Frontal cortex (tissue), 4 donors: ENCODE measurements at places on chromosomes 4 and X.

- DNase-seq: no peak
Observed at GRCh38 chr4:85419103-85419502, 55.8 kb upstream of the ARHGAP24 start.

DNA sequence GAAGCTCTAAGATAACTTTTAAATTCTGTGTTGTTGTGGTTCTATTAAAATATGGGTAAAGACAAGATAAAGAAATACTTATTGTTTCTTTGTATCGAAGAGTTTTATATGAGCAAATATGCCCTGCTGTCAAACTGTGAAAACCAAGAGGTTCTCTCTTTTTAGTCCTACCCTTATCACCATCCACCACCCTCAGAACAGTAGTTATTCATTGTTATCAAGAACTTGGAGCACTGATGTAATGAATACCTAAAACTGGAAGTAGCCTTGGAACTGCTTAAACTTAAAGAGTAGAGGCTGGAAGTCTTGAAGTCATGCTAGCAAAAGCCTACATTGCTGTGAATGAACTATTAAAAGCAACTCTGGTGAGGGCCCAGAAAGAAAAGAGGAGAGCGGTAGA lies 9.2 kb downstream of the PIR start:
- DNase-seq: no peak

- no peak for DNase-seq
Observed at GRCh38 chr4:110867251-110867960, 244.5 kb upstream of the PITX2 start.

DNA sequence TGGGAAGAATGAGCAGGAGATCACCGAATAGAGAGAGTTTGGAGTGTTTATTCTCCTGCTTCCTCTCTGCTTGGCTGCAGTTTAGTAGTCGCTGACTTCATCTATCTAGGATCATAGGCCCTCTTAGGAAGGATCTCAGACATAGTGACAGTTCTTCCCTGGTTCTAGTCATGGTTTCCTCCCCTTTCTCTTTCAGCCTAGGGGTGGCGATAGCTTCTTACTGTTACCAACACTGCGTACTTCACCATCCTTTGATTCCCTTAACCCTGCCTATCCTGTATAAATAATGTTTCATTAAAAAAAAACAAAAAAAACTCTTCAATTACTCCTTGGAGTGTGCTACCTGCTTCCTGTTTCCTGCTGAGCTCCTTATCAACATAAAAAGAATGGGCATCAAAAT lies 103.8 kb downstream of the DDX53 start:
- no peak for DNase-seq

DNA sequence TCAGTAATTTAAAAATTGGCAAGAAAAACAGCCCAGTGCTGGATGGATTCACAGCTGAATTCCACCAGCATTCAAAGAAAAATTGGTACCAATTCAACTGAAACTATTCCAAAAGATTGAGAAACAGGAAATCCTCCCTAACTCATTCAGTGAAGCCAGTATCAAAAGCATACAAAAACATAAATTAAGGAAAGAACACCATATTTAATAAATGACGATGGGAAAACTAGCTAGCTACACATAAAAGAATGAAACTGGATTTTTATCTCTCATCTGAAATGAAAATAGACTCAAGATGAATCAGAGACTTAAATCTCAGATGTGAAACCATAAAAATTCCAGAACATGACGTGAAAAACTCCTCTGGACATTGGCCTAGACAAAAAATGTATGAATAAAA lies 516.8 kb upstream of the SPANXN1 start:
- DNase-seq: no peak

DNA sequence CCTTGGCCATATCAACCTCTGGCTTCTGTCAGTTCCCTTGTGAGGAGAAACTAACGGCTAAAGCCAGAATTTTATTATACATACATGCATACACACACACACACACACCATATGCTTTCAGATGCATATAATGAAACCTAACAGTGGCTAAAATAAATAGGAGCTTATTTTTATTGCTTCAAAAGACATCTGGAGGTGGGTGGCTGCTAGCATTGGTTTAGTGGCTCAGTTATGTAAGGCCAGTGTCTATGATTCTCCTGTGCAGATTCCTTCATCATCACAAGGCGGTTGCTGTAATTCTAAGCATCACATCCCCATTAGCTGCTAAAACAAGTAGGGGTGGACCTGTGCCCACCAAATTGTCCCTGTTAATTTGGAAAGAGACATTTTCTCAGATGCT lies 110.8 kb downstream of the MAPK10 start:
- DNase-seq: no peak

DNA sequence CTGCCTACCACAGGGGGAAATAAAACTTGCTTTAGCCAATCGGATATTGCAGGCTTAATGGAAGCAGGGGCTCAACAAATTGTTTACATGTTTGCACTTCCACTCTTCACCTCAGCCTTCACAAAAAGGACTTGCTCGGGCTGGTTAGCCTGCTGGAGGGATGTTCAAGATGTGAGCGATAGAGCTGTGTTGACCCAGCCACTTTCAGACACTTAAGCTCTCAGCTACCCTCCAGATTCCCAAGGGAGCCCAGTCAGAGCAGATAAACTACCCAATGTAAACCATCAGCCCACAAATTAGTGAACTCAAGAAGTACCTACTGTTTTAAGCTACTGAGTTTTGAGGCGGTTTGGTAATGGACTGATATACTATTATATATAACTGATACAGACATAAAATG lies 508.4 kb upstream of the FTHL17 start:
- DNase-seq: no peak

DNA sequence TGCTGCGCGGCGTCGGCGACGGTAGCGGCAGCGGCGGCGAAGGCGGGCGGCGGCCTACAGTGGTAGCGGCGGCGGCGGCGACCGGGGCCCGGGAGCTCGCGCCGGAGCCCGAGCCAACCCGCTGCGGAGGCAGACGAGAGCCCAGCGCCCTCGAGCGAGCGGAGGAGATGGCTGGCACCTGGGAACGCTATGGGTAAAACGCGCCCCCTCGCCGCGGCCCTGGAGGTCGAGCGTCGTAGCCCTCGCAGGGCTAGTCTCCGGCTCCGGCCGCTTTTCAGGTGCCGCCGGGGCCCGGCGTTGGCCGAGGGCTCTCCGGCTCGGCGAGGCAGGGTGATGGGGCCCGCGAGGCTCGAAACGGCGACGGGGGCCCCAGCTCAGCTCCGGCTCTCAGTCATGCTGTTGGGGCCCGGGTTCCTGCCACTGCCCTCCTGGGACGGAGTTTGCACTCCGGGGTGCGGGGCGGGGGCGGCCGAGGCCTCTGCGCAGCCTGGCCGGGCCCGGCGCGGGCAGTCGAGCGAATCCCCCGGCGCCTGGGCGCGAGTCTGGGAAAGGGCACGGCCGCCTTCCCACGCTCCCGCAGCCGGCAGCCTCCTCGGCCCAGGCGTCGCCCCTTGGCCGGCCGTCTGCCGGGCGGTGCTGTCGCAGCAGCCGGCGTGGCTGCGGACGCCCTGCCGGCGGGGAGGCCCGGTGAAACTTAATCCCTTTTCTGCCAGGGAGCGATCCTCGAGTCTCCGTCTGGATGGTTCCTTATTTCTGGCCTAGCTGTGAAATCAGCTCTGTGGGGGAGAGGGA lies 768 bp downstream of the MID2 start:
- peak; percentile 44 for DNase-seq

DNA sequence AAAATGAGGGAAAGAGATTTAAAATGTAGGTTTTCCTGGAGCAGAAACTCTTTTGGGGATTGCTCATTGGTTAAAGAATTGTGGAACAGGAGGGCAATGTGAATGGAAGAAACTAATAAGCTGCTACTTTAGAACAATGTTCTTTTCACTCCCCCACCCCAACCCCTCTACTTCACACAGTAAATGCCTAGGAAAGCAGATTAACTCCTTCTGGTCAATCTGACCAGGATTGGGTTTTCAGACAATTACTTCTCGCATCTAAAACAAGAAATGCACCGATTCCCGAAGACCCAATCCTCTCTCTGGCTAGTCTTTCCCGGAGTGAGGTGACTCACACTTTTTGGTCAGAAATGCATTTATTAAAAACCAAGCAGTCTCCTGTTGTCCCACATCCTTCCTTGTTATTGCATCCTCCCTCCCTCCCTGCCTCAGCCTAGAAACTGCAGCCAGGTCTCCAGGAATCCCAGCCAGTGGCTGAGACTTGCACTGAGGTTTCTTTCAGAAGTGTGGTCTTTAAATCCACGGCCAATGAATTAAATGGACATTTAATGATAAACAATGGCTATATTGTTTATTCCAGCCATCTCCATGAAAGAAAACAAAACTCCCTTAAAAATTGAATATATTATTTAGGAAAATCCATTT lies 21.4 kb downstream of the MFAP3L start:
- no peak for DNase-seq

- DNase-seq: no peak
Observed at GRCh38 chr4:167105857-167106256, 128.4 kb downstream of the SPOCK3 start.

DNA sequence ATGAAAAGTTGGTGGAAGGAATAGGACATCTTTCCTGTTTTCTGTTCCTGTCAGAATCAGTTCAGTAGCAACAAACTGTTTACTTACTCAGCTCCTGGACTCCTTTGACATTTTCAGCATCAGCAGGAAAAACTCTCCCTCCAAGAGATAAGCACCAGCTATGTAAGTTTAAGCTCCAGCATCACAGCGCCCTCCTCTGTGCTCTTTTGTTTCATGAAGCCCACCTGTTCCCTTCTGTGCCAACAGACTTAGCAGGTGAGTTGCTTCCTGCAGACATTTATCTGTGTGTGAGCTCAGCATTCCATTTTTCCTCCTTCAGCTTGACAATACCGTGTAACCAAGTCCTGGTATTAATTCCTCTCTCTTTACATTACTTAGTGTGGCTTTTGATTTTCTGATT lies 644.1 kb upstream of the AGA start:
- DNase-seq: no peak

GRCh38 chr4:8409264-8410065 lies 31.1 kb downstream of the ACOX3 start:
- no peak for DNase-seq
